Sigmoid colon (tissue), 7 donors: ENCODE measurements at places on chromosomes 1 and 21. TPM values are rescaled to one million over a fixed set of nuclear protein-coding genes. Genes with fewer than 3 reads are reported as not detected.

GRIK1 gene
- total RNA-seq = 0.49 TPM

CTSK gene
- total RNA-seq = 33.5 TPM

KRTAP13-2 gene
- not detected for total RNA-seq

UBQLN4 gene
- total RNA-seq = 20.6 TPM

S100A8 gene
- not detected for total RNA-seq

PROK1 gene
- total RNA-seq = 3.2 TPM

GJA5 gene
- total RNA-seq = 2.4 TPM

NPPB gene
- not detected for total RNA-seq

IGSF5 gene
- not detected for total RNA-seq

S100A7 gene
- not detected for total RNA-seq

RNF2 gene
- total RNA-seq = 17.1 TPM

LCE6A gene
- total RNA-seq = not detected

PAPPA2 gene
- total RNA-seq = 1.4 TPM

ZBTB37 gene
- total RNA-seq = 7.5 TPM

CFHR3 gene
- total RNA-seq = not detected

UMODL1 gene
- total RNA-seq = not detected

MIXL1 gene
- total RNA-seq = not detected

SLAMF7 gene
- 0.41 TPM for total RNA-seq

SLAMF1 gene
- total RNA-seq = under 0.01 TPM

MYOC gene
- total RNA-seq = 31.0 TPM

ELAVL4 gene
- 7.8 TPM for total RNA-seq

CYP4X1 gene
- total RNA-seq = 3.2 TPM

STUM gene
- total RNA-seq = 3.9 TPM

CFHR2 gene
- not detected for total RNA-seq

ACTL8 gene
- total RNA-seq = not detected

ERVH48-1 gene
- total RNA-seq = not detected

SEMA4A gene
- 1.9 TPM for total RNA-seq

ADPRS gene
- 24.3 TPM for total RNA-seq

ATAD3C gene
- total RNA-seq = 0.16 TPM

MAEL gene
- total RNA-seq = 1.1 TPM

MLLT11 gene
- total RNA-seq = 5.0 TPM

ALG14 gene
- 1.5 TPM for total RNA-seq

FAM89A gene
- total RNA-seq = 6.4 TPM

LIN9 gene
- 5.4 TPM for total RNA-seq

NR5A2 gene
- total RNA-seq = 1.1 TPM

CNN3 gene
- 157 TPM for total RNA-seq

C1orf141 gene
- total RNA-seq = not detected

TPTE gene
- total RNA-seq = not detected

SPAG17 gene
- total RNA-seq = not detected

RAD54L gene
- not detected for total RNA-seq

THBS3 gene
- 43.5 TPM for total RNA-seq

RBM11 gene
- total RNA-seq = 0.28 TPM

METTL13 gene
- total RNA-seq = 17.9 TPM

FALEC gene
- total RNA-seq = not detected

AZIN2 gene
- total RNA-seq = 1.5 TPM

OLFML3 gene
- total RNA-seq = 118 TPM

TMEM240 gene
- total RNA-seq = 35.2 TPM

EVA1B gene
- 58.1 TPM for total RNA-seq

SLAMF9 gene
- not detected for total RNA-seq
